ENCODE measurements at places on chromosomes 6 and 20.
A peak's percentile ranks its signal among the peaks of the same experiment; 100 is the strongest.

- no peak for DNase-seq
Observed at GRCh38 chr6:87653074-87653962, 48.7 kb downstream of the AKIRIN2 start.

DNA sequence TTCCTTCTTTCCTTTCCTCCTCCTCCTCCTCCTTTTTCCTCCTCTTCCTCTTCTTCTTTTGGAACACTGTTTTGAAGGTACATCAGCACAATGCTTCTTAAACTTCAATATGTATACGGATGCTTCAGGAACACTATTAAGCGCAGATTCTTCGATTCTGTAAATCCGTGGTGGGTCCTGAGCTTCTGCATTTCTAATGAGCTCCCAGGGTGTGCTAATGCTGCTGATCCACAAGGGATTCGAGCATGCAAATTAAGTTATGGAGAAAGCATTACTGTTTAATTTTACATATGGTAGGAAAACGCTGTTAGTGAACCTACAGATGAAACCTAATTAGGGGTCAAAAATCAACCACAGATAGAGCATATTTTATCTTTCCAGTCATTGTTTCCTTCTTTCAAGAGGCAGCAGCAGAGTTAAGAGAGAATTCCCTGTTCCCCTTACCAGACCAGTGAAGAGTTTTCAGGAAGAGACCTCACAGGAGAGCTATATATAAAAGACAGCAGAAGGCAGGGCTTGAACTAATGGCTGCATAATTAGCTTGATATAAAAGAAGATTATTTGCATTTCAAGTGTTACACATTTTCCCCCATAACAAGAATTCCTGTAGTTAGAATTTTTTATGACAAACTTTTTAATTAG lies 47.2 kb downstream of the KIF13A start:
- DNase-seq, result no peak

GRCh38 chr6:93293460-93293859 lies 125.9 kb downstream of the EPHA7 start:
- DNase-seq, result no peak

GRCh38 chr20:49699200-49699992 lies 14.3 kb downstream of the B4GALT5 start:
- peak; percentile 71 for DNase-seq

- no peak for DNase-seq
Observed at GRCh38 chr6:134065706-134066105, 13.3 kb upstream of the SLC2A12 start.

DNA sequence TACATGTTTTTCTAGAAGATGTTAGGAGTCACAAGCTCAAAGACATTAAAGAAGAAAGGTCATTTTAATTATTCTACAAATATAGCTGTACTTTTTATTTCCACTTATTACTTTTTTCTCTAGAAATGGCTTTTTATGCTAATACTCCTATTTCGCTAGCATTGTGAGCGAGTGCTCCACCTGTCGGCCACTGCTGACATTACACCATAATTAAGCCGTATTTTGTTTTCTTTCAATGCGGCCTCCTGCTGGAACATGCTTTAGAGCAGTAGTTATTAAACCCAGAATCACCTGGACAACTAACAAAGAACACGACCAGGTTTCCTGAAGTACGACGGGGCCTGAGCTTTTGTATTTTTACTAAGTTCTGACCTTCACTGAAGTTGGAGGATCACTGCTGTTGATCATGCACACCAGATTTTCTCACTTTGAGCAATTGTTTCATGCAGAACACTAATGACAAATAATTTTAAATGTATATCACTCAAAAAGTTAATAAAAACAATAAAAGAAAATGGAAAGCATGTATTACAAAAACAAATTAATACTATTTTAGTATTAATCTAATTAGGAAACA lies 74.1 kb upstream of the PAK5 start:
- DNase-seq, result peak; percentile 53

DNA sequence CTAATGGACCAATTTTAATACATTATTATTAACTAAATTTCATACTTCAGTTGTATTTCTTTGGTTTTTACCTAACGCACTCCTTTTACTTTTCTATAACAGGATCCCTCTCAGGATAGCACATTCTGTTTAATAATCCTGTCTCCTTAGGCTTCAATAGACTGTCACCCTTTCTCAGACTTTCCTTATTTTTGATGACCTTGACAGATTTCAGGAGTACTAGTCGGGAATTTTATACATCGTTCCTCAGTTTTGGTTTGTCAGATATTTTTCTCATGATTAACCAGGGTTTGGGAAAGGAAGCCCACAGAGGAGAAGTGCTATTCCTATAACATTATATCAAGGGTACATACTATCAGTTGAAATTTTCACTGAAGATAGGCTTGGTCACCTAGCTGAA lies 768.0 kb upstream of the GJE1 start:
- no peak for DNase-seq

DNA sequence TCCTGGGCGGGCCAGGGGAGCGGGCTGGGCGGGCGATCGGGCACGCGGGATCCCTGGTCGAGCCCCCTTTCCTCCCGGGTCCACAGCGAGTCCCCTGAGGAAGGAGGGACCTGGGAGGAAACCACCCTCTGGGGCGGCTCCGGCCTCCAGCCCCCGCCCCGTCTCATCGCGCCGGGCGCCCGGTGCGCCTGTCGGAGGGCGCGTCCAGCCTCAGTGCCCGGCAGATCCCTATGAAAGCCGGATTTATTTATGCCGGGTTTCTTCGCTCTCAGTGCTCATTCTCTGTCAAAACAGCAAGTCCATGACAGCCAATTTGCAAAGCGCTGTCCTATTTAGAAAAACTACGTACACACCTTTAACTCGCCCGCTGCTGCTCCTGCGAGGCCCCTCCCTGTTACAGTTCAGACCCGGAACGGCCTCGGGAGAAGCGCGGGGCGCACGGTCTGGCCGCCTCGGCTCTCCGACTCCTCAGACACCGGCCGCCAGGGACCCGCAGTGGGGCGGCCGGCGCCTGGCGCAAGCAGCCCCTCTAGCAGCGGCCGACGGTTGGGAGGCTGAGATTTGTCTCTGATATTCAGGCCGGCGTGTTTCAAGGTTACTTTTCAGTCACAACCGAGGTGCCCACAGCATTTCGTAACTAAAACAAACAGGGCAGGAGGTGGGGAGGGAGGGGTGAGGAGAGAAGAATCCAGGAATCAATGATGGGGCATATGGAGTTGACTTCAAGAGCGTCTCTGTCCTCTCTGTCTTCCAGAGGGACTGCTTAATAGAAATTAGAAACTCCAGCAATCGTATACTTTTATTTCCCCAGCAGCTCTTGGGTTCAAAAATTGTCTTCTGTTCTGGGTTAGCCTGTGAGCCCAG lies 782 bp upstream of the FOXA2 start:
- DNase-seq, result no peak

GRCh38 chr20:10565191-10565921 lies 108.4 kb downstream of the JAG1 start:
- DNase-seq, result peak; percentile 89
